ENCODE measurements at places on chromosomes 5 and 9.

DNA sequence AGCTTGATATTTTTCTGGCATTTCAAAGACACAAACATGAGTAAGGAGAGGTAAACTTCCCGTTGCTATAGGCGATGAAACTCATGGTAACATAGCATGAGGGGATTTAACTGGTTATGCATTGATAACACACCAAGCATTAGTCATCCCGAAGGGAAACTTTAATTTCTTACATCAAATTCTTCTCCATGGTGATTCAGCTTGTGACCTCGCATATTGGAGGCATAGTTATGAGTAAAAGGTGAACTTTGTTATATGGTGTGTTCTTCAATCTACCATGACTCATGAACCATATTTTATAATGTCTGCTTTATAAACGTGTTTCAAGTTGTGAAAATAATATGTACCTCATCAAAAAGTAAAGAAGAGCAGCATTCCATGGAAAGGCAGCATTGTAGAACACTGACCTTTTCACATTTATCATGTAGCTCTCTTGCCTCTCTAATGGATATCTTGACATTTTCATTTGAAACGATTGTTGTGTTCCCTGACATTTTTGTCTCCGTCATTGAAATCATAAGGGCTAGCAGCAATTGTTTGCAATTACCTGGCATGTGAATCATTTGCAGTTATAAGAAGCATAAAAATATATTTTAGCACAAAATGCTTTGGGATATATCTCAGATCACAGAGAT lies 491.8 kb downstream of the ANXA1 start:
- no peak for DNase-seq

GRCh38 chr9:125807079-125807478 lies 59.9 kb downstream of the PBX3 start:
- DNase-seq: no peak

DNA sequence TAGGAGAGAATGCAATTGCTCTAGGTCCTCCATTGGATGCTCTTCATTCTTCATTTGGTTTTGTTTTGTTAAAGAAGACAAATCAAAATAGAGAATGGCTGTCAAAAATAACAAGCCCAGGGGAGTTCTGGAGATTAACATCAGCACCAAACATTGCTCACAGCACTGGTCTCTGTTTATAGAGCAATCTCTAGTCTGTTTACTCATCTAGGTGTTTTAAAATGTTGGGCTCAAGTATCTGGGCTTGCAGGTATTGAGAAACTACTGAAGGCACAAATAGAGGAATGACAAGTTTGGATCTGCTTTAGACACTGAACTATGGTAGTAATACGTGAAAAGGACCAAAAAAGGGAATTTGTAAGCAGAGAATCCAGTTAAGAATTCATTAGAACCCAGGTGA lies 77.0 kb upstream of the TMC1 start:
- no peak for DNase-seq

DNA sequence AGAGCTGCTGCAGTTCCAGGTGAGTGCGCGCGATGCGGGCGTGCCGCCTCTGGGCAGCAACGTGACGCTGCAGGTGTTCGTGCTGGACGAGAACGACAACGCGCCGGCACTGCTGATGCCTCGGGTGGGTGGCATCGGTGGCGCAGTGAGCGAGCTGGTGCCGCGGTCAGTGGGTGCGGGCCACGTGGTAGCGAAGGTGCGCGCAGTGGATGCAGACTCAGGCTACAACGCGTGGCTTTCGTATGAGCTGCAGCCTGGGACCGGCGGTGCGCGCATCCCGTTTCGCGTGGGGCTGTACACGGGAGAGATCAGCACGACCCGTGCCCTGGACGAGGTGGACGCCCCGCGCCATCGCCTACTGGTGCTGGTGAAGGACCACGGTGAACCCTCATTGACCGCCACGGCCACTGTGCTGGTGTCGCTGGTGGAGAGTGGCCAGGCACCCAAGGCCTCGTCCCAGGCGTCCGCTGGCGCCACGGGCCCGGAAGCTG lies 2.0 kb downstream of the PCDHA3 start:
- no peak for DNase-seq

DNA sequence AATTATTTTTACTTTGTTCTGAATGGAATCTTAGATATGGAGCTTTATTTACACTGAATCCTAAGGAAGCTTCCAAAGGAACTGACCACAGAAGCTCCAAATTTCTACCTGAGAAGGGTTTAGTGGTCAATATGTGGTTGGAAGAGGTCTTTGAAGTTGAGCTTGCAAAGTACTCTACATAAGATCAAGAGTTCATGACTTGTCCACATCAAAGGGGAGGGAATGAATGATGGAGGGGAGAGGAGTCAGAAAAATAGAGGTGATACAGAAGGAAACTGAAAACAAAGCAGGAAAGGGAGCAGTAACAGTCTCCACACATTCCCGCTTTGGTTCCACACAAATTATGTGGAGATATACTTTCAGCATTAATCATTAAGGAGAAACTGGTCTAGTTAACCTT lies 450.9 kb downstream of the HINT1 start:
- DNase-seq: no peak

- no peak for DNase-seq
Measured at GRCh38 chr5:81016116-81016515, 56.0 kb downstream of the RASGRF2 start.

GRCh38 chr9:5510360-5510931 lies at the start of gene PDCD1LG2:
TSS of gene PDCD1LG2 (plus strand) at chr9:5510531. CDS start at chr9:5522547, 12,016 bp downstream.
- no peak for DNase-seq

DNA sequence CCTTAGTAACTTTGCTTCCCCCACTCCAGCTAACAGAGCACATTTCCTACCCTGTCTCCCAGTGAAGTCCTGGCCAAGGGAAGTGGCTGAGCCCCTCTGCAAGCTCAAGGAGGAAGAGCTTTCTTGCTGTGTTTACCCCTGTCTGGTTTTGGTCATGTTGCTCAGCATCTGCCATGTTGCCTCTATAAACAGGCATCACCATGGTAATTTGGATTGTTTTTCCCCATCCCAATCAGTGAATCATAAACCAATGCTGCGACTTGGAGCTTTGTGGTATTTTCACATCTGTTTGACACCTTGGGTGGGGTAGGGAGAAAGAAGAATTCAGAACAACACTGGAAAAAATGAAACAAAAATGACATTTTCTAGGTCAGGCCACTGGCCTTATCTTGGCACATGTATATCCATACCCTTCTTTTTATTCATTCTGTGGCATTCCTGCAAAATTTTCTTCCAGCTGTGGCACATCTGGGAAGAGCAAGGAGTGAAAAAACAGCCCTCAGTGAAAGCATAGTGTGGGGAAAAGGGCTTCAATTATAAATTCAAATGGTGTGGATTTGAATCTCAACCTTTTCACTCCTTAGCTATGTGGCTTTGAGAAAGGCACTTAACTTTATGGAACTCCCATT lies 42.5 kb downstream of the SLIT3 start:
- no peak for DNase-seq

- DNase-seq: no peak
Measured at GRCh38 chr9:95302479-95302878, 15.0 kb downstream of the FANCC start.

- no peak for DNase-seq
Measured at GRCh38 chr9:6543204-6543603, 102.3 kb downstream of the GLDC start.

- no peak for DNase-seq
Measured at GRCh38 chr5:83777856-83778255, 57.2 kb upstream of the HAPLN1 start.

- no peak for DNase-seq
Measured at GRCh38 chr5:34894716-34895115, 20.6 kb downstream of the RAD1 start.

- DNase-seq: no peak
Measured at GRCh38 chr5:148176480-148176879, 8.1 kb downstream of the SPINK14 start.

DNA sequence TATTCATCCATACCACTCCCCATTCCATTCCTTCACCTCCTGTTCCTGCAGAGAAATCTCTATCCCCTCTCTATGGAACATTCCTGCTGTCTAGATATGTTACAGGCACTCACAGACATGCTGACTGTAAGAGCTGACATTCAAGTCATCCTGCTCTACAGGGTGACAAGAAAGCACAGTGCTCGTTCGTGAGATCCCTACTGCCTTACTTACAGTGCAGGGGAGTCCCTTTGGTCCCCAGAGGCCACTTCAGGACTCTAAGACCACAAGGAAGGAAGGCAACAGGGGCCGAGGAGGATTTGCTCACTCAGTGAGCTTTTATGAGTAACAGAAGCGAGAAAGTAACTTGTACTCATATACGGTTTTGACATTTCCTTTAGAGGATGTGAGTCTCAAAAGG lies 110.5 kb downstream of the GAS1 start:
- DNase-seq: no peak

DNA sequence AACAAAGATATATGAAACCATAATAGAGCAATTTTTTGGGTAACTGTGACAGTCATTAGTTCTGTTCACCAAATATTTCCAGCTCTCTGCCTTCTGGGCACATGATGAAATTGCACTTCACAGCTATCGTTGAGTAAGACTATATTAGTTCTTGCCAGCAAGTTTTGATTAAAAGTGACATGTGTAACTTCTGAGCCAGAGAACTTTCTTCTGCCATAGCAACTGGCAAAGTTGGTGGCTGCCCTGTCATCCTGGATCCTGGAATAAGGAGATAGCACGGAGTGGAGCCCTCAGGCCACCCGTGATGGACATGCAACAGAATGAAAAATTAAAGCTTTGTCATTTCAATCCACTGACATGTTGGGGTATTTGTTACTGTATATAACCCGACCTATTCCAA lies 194.4 kb upstream of the VCAN start:
- DNase-seq: no peak

- DNase-seq: no peak
Measured at GRCh38 chr9:134378901-134379338, 52.7 kb downstream of the RXRA start.

DNA sequence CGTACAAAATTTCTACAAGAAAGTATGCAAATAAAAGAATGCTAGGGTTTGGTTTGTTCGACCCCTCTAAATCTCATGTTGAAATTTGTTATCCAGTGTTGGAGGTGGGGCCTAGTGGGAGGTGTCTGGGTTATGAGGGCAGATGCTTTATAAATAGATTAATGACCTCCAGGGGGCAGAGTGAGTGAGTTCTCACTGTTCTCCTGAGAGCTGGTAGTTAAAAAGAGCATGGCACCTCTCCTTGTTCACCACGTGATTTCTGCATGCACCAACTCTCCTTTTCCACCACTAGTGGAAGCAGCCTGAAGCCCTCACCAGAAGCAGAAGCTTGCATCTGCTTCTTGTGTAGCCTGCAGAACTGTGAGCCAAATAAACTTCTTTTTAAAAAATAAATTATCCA lies 50.4 kb upstream of the FAM170A start:
- DNase-seq: no peak

- DNase-seq: no peak
Measured at GRCh38 chr5:63877961-63878360, 84.3 kb downstream of the HTR1A start.

DNA sequence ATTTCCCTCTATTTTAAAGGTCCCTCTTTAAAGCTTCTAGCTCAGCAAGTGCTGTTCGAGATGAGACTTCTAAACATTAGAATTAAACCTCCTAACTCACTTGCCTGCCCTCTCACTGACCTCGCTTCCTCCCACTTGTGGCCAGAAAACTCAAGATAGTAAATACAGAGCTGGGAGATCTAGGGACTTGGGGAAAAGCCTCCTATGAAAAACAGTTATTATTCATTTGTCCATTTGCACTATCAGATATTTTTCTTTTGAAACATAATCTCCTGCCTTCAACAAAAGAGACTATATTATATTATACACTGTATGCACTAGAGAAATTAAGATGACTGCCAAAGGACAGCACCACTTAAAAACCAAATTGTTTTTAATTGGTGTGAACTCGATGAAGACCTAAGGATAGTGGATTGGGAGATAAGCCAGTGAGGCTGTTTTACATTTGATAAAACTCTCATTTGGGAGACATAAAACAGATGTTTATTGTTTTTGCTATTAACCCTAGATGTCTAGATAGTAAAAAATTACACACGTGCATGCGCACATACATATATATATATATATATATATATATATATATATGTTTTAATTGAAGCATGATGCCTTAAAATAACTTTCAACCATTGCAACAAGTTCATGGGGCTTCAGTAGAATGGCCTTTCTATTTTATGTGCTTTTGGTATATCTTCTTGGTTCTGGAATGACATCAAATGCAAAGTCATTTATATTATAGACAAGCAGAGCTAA lies 229.4 kb downstream of the ADAMTSL1 start:
- no peak for DNase-seq

GRCh38 chr5:86688406-86688805 lies 70.7 kb downstream of the COX7C start:
- DNase-seq: no peak

DNA sequence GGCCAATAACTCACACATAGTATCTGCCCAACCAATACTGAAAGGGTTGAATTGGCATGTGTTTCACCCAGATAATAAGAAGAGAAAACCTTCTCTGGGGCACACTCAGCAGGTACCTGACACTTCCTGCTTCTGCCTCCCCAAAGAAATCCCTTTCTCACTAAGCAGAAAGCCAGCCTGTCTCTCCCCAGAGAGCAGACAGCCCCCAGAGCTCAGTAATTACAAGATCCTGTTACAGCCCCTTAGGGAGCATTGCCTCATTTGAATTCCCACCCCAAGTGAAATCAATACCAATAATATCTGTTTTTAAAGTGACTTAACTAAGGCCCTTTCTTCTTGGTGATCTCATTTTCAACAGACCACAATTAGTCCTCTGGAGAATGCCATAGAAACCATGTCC lies 38.5 kb upstream of the FOXI1 start:
- DNase-seq: no peak

- DNase-seq: no peak
Measured at GRCh38 chr5:56838409-56839039, 23.2 kb downstream of the MAP3K1 start.

DNA sequence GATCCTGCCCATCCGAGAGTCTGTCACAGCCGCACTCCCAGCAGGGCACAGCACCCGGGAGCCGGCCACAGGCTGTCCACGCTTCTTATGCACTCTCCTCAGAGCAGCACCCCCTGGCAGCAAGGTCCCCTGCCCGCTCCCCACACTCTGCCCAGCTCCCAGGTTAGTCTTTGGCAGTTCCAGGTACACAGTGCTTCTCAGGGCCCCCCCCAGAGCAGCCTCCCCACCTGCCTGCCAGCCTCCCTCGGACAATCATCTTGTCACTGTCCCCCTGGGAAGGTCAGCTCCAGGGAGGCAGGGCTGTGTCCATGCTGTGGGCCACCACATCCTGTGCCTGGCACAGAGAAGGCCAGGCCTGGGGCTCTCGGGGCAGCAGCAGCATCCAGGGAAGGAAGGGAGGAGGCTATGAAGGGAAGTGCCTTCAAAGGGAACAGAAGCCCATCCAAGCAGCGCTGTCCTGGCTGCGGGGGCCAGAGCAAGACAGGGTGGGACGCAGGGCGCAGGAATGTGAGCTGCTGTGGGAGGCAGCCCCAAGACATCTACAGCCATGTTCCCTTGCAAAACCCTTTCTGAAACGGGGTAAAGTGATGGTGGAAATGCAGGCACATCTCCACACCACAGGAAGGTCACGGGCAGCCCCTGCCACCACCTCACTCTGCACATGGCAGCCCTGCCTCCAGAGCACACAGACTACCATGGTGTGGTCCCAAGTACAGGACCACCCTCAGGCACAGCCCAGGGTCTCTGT lies 68.6 kb upstream of the ADAMTS2 start:
- DNase-seq: no peak
